Cortex of kidney (tissue), 1 donor: ENCODE measurements at places on chromosomes 4 and X.

- no peak for DNase-seq
Measured at GRCh38 chr4:92566269-92566668, 262.5 kb downstream of the GRID2 start.

DNA sequence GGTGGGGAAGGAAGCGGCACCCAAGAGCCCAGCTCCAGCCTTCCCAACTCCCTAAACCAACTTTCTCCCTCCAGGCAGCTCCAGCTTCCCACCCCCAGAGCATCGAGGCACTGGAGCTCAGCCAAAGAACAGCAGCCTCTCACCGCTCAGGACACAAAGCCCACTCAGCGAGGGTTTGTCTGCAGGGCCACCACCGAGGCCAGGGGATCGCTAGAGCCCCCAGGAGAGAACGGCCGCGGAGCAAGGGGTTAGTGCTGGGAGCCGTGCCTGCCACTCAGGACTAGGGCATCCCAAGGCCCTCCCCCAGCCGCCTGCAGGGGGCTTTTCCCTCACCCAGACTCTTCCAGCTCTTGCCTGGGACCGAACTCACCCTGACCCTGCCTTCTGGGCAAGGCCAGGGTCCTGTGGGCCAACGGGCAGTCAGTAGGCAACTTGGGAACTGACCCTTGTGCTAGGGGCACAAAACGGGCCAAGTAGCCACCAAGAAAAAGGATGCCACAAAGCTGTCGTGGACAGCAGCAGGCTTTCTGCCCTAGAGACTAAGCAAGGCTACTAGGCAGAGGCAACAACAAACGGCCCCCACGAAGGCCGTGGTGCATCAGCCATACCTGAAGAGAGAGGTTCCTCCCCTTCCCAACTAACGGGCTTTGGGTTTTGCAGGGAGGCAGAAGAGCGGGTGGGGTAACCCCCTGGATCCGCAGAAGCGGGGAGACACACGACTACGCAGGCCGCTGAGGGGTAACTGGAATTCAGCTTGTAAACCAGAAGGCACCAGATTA, 2.3 kb downstream of the HCFC1 start:
- no peak for DNase-seq

GRCh38 chr4:187176261-187176910, 452.7 kb upstream of the FAT1 start:
- DNase-seq, result no peak

- DNase-seq, result no peak
Measured at GRCh38 chr4:127045861-127046260, 586.9 kb upstream of the INTU start.

- no peak for DNase-seq
Measured at GRCh38 chr4:8540072-8540471, 40.1 kb upstream of the GPR78 start.

- no peak for DNase-seq
Measured at GRCh38 chr4:42513748-42514492, 116.6 kb downstream of the SHISA3 start.

DNA sequence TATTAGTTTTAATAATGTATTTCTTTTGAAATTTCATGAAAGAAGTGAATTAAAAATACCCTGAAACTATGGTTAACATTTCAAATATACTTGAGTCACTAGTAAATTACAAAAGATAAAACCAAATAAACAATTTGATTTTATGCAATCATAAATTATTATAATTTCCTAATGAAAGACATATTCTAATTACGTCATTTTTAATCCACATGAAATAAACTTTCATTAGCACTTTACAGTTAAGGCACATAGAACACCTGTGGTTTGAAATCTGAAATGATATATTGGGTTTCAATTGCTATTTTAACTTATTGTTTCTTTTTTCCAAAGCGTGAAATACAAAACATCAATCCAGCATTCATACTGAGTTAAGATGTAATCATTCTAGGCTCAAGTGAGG, 1492.5 kb upstream of the PABPC4L start:
- no peak for DNase-seq

- no peak for DNase-seq
Measured at GRCh38 chr4:170008371-170008770, 17.8 kb downstream of the MFAP3L start.

DNA sequence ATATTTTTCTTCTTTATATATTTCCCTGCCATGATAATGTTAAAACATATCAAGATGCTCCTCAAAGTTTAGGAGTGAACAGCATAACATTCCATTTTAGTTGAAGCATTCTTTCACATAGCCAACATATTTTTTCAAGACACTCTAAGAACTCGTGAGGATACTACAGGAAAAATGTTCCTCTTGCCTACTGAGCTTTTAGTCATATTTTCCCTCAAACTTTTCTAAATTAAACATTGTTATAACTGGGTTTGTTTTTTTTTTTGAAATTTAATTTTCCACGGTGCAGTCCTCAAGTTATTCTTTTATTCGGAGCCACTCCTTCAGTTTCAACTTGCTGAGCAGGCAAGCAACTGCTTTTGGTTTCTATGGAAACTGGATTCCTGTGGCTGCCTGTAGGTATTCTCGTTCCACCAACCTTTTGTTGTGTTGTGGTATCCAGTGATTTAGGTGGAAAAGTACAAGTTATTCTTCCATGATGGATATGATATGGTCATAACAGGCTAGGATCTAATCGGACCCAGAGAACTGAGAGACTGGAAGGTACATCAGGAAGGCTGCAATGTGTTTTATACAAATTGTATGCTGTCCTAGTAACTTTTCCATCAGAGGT, 248.0 kb downstream of the TRIML1 start:
- DNase-seq, result no peak

GRCh38 chr4:174531486-174531885, 9.2 kb upstream of the HPGD start:
- DNase-seq, result no peak

GRCh38 chr4:19455850-19456602, 795.7 kb upstream of the SLIT2 start:
- no peak for DNase-seq

DNA sequence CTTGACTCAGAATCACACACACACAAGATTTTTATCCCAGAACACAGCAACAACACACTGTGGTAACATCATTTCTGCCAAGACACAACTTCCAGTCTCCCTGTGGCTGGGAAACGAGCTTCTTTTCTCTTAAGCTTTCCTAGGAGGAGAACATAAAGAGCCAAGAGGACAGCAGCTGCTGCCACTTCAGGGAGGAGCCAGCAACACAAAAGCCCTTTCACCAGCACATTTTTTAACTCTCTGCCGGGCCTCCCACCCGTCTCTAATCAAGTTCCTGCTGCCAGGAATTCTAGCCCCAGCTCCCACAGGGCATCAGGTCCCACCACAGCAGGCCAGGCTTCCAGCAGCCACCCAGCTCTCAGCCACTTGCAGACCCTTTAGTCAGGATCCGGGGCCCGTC, 22.4 kb downstream of the FAT1 start:
- DNase-seq, result no peak

DNA sequence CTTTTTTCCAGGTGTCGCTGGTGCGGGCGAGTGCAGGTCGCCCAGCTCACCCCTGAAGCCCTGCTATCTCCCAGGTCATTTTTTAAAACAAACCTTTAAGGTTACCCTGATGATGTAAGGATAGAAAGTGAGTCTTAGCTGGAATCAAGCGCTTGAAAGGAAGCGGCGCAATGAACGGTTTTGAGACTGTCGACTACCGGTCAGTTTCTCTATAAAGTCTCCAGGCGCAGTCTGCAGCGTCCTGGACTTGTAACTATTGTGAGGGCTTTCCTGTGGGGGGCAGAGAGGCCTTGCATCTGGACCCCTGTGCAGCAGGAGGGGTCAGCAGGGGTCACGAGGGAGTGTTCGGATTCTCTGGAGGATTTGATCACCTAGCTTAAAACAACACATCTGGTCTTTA, 1.6 kb downstream of the KIT start:
- no peak for DNase-seq

DNA sequence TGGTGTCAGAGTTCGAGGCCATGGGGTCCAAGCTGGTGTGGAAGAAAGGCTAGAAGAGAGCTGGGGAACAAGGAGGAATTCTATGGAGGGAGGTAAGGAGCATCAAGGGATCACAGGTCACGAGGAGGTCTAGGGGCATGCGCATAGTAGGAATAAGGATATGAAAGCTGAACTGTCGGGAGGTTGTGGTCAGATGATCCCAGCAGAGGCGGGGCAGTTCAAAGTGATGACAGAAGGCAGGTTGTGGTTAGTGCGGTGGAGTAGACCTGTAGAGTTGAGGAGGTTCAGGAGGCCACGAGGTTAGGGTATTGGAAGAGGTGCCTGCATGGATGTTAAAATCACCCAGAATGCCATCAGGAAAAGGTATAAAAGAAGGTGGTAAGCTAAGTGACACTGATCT, 156.3 kb downstream of the TMEM164 start:
- no peak for DNase-seq

DNA sequence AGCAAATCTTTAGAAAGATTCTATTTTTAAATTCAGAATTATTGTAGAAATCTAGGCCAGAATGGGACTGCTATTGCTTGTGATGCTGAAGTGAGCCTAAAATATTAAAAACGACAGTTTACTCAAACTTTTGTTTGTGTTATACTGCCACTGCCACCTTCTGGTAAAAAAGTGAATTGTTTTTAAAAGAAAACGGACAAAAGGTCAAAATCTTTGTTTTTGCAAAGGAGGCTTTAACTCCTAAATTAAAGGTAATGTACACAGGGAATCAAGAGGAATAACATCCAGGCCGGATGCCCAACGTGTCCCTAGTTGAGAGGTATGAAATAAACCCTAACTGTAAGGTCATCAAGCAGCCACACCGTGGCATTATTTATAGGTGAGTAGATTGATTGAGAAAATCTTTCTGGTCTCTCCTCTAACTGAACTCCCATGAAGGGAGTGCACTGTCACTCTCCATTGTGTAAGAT, 338.3 kb upstream of the GALNT7 start:
- DNase-seq, result no peak

GRCh38 chrX:21408788-21409187, 34.6 kb downstream of the CNKSR2 start:
- no peak for DNase-seq

GRCh38 chr4:4647041-4647440, 105.2 kb upstream of the STX18 start:
- DNase-seq, result no peak

DNA sequence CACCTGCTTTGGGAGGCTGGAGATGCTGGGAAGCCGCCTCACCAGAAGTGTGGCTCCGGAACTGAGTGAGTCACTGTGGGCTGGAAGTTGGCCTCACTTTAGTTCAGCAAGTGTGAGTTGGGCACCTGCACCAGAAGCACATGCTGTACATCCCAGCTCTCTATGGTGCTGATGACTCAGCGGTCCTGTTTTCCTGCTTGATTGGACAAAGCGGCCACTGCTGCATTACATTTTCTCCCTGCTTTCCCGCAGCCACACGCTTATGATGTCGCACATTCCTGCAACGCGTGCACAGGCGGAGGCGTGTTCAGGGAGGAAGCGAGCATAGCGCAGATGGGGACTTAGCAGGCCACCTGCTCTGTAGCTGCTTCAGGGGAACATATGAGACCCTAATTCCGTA, 26.7 kb upstream of the CLDN34 start:
- DNase-seq, result no peak

- DNase-seq, result no peak
Measured at GRCh38 chrX:4268676-4269075, 555.2 kb upstream of the PRKX start.

DNA sequence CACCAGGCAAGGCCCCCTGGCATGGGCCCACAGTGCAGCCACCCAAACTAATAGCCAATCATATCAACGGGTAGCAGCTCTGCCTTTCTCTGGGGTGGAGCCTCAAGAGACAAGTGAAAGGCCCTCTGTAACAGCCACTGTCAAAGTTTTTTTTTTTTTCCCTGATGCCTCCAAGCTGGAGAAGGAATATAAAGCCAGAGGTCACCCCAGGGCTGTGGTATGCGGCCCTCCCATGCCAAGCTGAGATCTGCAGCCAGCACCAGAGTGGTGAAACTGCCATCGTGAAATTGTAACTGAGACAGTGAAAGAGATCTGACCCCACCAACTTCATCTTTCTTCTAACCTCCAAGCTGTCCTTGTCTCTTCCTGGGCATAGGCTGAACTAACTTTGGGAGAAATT, 407.0 kb downstream of the KLHL4 start:
- DNase-seq, result no peak

GRCh38 chr4:155568641-155569220, 97.9 kb upstream of the GUCY1A1 start:
- no peak for DNase-seq

DNA sequence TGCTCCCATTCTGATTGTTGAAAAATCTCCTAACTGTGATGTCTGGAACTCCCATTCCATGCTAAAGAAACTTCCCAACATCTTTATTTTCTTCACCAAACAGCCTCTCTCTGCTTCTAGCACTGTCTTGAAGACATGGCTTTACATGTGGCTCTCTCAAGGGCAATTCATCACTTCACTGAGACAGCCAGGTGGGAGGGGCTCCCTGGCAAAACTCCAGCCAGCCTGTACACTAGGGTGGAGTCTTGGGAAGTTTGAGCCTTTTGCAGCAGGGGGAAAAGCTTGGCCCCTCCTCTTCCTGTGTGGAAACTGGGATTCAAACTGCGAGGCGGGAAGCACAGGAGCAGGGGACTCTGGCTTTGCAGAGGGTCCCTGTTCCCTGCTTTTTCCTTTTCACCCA, 130.5 kb upstream of the TTC29 start:
- DNase-seq, result no peak

GRCh38 chrX:31837445-31838049, 765.7 kb upstream of the FTHL17 start:
- DNase-seq, result no peak

- DNase-seq, result no peak
Measured at GRCh38 chr4:185479507-185479971, 8.0 kb upstream of the CCDC110 start.

- no peak for DNase-seq
Measured at GRCh38 chr4:89109841-89110540, 1.3 kb upstream of the TIGD2 start.

- DNase-seq, result no peak
Measured at GRCh38 chr4:114057746-114058145, 78.3 kb upstream of the ARSJ start.

GRCh38 chrX:154850957-154851611, 16.6 kb upstream of the SMIM9 start:
- DNase-seq, result no peak

GRCh38 chr4:139844459-139845036, 178.9 kb downstream of the MGST2 start:
- DNase-seq, result no peak

GRCh38 chr4:7654550-7655445, 220.1 kb upstream of the PSAPL1 start:
- DNase-seq, result no peak

DNA sequence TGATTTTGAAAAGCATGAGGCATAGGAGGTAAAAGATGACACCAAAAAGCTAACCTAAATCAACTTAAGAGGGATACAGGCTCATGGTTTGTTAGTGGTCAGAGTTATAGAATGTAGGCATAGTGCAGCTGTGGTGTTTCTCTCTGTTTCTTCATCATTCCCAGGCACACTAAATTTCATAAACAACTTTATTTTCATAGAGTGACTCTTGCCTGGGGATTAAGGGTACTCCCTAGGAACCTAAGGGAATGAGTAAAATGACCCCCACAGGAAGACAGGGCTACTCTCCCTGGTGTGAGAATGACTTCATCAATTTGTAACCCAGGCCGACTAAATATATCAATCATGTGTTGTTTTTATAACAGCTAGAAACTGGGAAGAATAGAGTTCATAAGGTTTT, 11.1 kb downstream of the FABP2 start:
- no peak for DNase-seq
